Hepatocyte (in vitro differentiated cells): ENCODE measurements at places on chromosomes 4 and X. TPM values are rescaled to one million over a fixed set of nuclear protein-coding genes. Genes with fewer than 3 reads are reported as not detected.

DNA sequence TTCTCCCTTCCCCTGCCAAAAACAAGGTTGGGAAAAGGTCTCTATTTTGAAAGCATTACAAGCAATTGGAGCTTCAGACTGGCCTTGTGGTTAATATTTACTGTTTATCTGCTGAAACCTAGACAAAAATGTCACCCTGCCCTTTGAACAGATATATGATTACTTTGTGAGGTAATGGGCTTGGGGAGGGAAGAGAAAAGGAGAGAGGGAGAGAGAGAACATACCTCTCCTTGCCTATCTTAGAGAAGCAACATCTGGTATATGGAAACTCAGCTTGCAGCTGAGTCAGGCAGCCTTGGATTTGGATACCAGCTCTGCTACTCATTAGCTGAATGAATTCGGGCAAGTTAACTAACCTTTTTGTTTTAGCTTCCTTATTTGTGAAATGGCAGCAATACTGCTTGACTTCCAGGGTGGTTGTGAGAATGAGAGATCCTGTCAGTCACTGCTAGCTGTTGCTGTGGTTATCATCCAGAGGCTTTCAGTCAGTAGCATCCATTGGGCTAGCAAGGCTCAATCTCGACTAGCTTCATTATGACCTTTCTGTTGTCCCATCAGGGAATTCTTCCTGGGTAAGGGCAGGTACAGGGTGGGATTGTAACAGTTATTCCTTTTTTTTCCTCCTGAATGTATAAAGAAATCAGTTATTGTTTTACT, 41.1 kb downstream of the ZFX start:
- no peak overlapping the region for H3K4me3 ChIP-seq
- DNase-seq, result peak; percentile 60
- no peaks in the 10 kb centered on the region for H3K36me3 ChIP-seq
- H3K4me1 ChIP-seq, result peaks cover 29% of the 10 kb centered on the region
- no peaks in the 10 kb centered on the region for H3K27me3 ChIP-seq
- H3K27ac ChIP-seq, result peak overlapping the region; percentile 73

DNA sequence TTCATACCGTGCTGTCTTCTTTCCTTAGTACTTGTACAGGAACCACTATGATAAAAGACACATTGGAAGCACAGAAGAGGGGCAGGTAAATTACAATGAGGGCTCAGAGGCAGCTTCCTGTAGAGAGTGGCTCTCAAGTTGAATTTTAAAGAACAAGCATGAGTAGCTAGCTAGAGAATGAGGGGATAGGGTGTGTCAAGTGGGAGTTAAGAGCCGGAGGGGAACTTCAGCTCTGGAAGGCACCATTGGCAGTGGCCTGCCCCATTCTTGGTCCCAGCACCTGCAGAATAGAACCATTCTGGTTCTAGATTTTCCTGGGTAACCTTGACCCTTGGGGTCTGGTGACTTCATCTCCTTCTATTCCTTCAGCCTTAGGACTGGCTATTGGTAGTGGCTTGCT, 34.0 kb upstream of the JADE1 start:
- DNase-seq, result no peak
- no peak overlapping the region for H3K4me3 ChIP-seq
- no peak overlapping the region for H3K27ac ChIP-seq

SRP72 gene
- 58.8 and 59.8 TPM in 2 replicates for total RNA-seq

DNA sequence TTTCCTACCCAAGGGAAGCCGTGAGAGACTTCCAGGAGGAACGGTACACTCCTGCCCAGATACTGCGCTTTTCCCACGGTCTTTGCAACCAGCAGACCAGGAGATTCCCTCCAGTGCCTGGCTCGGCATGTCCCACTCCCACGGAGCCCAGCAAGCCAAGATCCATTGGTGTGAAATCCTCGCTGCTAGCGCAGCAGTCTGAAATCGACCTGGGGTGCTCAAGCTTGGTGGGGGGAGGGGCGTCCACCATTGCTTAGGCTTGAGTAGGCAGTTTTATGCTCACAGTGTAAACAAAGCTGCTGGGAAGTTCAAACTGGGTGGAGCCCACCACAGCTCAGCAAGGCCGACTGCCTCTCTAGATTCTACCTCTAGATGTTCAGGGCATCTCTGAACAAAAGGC, 284.8 kb upstream of the FGF13 start:
- no peak overlapping the region for H3K27ac ChIP-seq
- H3K4me3 ChIP-seq, result no peak overlapping the region
- H3K27me3 ChIP-seq, result no peaks in the 10 kb centered on the region
- H3K4me1 ChIP-seq, result no peaks in the 10 kb centered on the region
- DNase-seq, result no peak

DNA sequence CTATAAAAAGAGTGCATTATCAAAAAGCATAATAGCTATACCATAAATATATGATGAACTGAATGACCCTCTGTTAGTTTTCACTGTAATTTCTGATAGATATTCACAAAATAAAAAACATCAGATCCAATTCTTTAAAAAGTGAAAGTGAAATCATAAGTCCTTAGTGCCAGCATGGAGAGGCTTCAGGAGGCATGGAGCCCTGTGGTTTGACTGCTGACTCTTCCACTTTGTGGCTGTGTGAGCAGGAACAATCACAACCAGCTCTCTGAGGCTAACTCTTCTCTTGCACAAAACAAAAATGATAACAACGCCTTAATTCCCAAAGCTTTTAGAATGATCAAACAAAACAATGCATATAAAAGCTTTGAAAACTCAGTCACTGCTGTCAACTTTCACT, 1143.9 kb downstream of the PDHA2 start:
- no peaks in the 10 kb centered on the region for H3K27me3 ChIP-seq
- H3K4me1 ChIP-seq, result no peaks in the 10 kb centered on the region
- no peak overlapping the region for H3K4me3 ChIP-seq
- H3K27ac ChIP-seq, result no peak overlapping the region
